ENCODE measurements at places on chromosomes 16 and 17. TPM values are rescaled to one million over a fixed set of nuclear protein-coding genes. Genes with fewer than 3 reads are reported as not detected.

The PARD6A gene
- total RNA-seq = 2.4 TPM

The FLYWCH1 gene
- total RNA-seq = 26.1 TPM

The ALOX12B gene
- 1.8 TPM for total RNA-seq

The KIFC3 gene
- total RNA-seq = 107 TPM

The CLEC3A gene
- total RNA-seq = not detected

The LIMD2 gene
- 11.1 TPM for total RNA-seq

The SOCS7 gene
- total RNA-seq = 16.0 TPM

The SLFN11 gene
- 5.9 TPM for total RNA-seq

The CIAPIN1 gene
- total RNA-seq = 76.8 TPM

The SOX8 gene
- 2.1 TPM for total RNA-seq

The PPY gene
- not detected for total RNA-seq

The KLHL10 gene
- total RNA-seq = not detected

The PITPNM3 gene
- 2.0 TPM for total RNA-seq

The CPHXL2 gene
- total RNA-seq = not detected

The SHCBP1 gene
- total RNA-seq = 29.2 TPM

The NPIPB9 gene
- 1.3 TPM for total RNA-seq

The RAB37 gene
- 1.1 TPM for total RNA-seq

The EFCAB5 gene
- 0.21 TPM for total RNA-seq

The AXIN2 gene
- total RNA-seq = 0.97 TPM

The ITFG1 gene
- 42.7 TPM for total RNA-seq

The CCDC154 gene
- 0.05 TPM for total RNA-seq

The ST6GALNAC2 gene
- 0.67 TPM for total RNA-seq

The CX3CL1 gene
- 0.08 TPM for total RNA-seq

The ZP2 gene
- total RNA-seq = not detected

The TMEM238L gene
- total RNA-seq = not detected

The KRT32 gene
- total RNA-seq = not detected

The ANKFN1 gene
- not detected for total RNA-seq

The PYCARD gene
- 39.1 TPM for total RNA-seq

The STH gene
- not detected for total RNA-seq

The SHISA6 gene
- total RNA-seq = not detected

The ZNF423 gene
- 0.05 TPM for total RNA-seq

The FBXO39 gene
- not detected for total RNA-seq

The G6PC1 gene
- not detected for total RNA-seq

The SLC52A1 gene
- total RNA-seq = 0.68 TPM

The TLCD3B gene
- total RNA-seq = 0.27 TPM

The BCL6B gene
- total RNA-seq = not detected

Measured in A549 treated with GW870086 at 1 μM for 4 hours (cell line).